ENCODE measurements at places on chromosomes 7 and 10. TPM values are rescaled to one million over a fixed set of nuclear protein-coding genes. Genes with fewer than 3 reads are reported as not detected.

The COBL gene
- 9.8 TPM for polyA plus RNA-seq

GRCh38 chr10:128035557-128035973, 90.7 kb downstream of the MKI67 start:
- DNase-seq, result no peak

DNA sequence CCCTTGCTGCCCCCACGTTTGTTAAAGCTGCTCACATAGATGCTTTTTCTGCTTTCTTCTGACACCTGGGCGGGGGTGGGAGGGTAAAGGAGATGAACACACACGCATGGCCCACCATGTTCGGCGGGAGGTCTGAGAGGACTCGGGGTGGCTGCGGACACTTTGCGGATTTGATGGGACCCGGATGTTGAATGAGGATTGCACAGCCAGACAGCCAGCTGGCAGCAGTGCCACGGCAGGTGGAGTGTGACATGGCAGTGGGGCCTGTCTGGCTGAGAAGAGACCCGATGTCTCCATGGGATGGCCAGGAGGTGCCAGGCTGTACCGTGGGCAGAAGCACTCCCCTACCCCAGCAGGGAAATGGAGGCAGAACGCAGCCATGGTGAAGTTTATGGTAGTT, 31.2 kb downstream of the PPP2R2D start:
- DNase-seq, result no peak

DNA sequence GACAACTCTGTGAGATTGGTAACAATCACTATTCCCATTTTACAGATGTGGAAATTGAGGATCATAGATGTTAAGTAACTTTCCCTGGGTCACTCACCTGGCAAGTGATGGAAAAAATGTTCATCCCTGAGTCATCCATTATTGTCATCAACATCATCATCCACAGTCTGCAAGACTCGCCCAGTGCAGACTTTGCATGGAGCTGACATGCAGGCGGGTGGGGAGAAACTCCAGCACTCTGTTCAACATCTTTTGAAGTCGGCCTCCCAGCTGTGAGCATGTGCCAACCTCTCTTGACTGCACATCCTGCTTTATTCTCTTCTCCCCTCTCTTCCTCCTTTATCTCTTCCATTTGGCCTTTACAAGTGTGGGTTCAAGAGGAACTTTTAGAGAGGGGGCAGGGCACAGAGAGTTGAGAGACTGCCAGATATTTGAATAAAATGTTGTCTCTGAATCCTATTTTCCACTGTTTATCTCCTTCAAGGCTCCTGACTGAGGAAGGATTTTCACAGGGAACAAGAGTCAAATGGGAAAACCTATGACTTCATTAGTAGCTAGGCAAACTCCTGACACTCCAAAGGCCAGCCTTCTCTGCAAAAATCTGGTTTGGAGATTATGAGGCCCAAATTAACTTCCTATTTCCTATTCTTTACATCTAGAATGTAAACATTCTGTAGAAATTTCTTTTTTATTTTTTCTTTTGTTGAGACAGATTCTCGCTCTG, 283.7 kb upstream of the PODXL start:
- no peak for DNase-seq

The AHCYL2 gene
- 19.5 TPM for polyA plus RNA-seq

DNA sequence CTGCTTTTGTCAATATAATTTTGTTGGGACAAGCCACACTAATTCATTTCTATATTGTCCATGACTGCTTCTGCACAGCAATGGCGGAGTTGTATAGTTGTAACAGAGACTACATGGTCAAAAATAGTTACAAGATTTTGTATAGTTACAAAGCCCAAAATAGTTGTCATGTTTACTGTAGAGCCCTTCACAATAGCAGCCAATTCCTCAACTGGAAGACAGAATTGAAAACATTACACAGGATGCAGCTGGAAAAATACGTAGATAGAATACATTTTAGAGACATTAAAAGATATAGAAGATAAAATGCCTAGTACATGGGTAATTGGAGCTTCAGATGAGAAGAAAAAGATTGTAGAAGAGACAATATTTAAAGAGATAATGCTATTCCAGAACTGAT, 156.4 kb upstream of the FEZF1 start:
- no peak for DNase-seq

DNA sequence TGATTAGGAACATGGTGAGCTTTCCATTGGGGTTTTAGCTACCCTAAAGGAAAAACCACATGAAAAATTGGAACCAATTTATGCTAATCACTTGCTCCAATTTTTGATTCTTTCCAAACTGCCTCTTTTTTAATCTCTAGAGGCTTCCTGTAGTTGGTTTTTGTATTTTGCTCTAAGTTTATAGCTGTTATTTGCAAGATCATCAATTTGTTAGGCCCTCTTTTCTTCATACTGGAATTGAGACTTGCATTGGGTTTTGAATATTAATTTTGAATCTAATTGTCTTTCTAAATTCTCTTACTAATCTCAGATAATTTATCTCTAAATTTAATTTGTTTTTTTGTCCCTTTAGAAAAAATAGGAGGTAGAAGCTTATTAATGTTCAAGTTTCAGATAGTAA, 713.3 kb downstream of the REEP3 start:
- DNase-seq, result no peak

The FKBP6 gene
- polyA plus RNA-seq, result not detected

The DGKI gene
- polyA plus RNA-seq, result 2.5 TPM

All from kidney (tissue), 22 donors.